CD14-positive monocyte (primary cell): ENCODE measurements at places on chromosomes 2 and 18.
A peak's percentile ranks its signal among the peaks of the same experiment; 100 is the strongest.

DNA sequence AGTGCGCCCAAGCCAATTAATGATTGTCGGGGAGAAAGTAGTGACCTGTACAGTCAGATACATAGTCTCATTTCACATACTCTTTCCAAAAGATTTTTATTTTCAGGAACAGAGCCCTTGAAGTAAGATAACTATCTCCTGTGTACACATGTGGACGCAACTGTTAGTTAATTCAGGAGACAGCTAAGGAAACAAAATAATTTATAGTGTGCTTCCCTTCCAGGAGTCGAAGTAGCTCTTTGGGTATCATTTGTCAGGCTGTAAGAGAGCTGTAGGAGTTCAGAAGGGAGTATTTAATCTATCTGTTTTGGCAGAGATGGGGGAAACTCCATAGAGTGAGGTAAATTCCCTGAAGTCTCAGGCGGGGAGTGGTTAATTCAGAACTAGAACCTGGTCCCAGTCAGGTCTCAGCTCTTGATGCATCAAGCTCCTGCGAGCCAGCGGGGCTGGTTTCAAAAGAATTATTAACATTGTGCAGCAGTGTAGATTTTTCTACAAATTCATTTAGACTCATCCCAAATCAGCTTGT is 63.0 kb downstream of the MAPK4 start:
- no peak for DNase-seq

- DNase-seq = no peak
Observed at GRCh38 chr2:62596061-62596921, 90.3 kb upstream of the TMEM17 start.

DNA sequence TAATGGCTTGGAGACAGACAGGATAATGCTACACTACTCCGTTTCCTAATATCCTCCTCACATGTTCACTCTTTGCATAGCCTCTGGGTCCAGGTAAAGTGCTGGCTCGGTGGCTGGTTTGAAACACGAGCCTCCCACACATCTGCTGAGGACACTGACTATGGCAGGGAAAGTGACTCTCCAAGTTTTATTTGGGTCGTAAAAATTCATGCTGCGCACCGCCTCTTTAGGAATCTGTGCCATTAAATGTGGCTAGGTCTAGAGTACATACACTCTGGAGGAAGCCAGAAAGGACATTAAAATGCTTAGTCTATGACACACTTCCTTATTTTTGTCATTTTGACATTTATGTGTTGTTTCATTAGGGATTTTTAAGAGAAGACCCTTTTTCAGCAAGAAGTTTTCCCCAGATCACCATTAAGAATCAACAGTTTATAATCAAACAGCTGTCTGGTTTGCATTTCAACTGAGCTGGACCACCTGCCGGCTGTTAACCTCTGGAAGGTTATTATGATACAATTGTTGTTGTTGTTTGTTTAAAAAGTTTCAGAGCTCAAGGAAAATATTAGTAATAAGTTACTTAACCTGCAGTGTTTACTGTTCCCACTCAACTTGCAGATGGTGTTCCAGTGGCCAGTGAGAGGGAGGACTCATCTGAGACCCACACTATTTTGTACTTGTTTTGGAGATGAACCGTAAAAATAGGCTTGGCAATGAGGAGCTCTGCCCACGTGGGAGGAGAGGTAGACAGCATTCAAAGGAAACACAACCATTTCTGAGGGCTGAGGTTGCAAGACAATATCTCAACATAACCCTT is 443.3 kb upstream of the MEIS1 start:
- no peak for DNase-seq

GRCh38 chr2:1653956-1654695 is 90.2 kb downstream of the PXDN start:
- no peak for DNase-seq

DNA sequence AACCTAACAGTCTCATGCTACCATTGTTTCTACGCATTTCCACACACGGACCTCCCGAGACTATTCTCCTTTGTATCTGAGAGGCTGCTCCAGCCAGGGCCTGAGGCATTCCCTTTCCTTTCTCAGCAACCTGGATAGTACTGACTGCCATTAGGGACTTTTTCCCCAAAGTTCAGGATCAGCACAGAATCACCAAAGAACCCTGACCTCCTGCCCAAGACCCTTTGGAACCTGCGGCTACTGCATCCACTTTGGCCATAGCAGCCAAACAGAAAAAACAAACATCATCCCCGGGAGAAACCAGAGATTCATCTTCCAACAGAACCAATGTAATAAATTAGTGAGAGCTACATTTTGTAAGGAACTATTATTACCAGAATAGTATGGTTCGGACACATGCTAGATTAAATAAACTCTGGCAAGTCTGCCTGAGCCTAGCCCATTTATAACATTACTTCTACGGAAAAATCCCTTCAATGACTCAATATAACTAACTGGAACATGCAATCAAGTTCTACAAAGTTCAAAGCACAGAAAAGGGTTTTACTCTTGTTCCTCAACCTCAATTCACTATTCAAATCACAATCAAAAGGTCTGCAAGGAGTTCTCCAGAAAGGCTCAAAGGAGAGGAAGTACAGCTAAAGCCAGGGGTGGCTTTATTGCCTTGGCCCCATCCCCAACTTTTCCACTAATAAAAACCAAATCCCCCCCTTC is 51.8 kb downstream of the LPIN2 start:
- peak; percentile 27 for DNase-seq

DNA sequence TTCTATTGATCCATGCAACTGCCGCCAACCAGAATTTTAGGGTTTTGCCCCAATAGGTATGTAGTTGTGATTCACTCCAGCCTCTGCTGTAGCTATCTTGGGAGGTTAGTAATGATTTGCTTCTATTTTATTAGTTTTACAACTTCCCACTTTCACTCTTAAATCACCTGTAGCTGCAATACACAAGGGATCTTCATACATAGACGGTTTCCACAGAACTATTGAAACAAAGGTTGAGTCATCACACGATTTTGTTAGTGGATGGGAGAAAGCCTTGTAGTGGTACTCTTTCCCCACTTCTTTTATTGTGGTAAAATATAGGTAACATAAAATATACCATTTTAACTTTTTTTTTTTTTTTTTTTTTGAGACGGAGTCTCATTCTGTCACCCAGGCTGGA is 104.2 kb upstream of the SPRED2 start:
- DNase-seq = no peak

GRCh38 chr2:12412898-12413305 is 303.8 kb upstream of the TRIB2 start:
- no peak for DNase-seq

DNA sequence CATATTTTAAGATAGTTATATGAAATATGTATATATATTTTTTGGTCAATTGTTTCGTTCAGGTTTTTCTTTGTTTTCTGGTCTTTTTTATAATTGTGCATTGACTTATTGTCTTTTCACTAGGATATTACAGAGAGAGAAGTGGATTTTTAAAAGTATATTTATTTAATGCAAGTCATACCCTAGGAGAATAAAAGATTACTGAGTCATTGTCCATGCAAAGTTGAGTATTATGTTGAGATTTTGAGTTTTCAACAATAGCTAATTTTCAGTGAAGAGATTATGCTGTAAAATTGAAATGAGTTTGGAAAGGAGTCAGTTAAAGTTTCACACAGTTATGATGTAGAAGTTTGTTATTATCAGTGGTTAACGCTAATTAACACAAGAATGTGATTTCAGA is 203.6 kb upstream of the SPRED2 start:
- no peak for DNase-seq

DNA sequence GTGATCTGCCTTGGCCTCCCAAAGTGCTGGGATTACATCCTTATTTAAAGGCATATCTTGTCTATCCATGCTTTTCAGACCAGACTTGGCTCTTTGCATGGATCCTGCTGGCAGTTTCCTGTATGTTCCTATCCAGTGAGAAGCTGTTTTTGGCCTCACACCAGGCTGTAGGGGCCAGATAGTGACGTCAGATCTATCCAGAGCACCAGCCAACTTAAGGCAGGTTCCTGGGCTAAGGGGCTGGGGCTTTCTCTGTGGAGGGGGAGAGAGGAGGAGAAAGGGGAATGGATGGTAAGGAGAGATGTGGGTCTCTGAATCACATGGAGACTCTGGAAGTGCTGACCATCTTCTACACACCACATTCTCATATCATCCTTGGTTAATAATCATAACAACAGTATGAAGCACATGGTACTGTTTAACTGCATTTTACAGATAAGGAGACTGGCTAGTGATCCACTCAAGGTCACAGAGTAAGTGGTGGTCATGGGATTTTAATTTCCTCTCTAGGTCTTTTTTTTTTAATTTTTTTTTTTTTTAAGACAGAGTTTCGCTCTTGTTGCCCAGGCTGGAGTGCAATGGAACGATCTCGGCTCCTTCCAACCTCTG is 2.0 kb upstream of the FAM117B start:
- no peak for DNase-seq

DNA sequence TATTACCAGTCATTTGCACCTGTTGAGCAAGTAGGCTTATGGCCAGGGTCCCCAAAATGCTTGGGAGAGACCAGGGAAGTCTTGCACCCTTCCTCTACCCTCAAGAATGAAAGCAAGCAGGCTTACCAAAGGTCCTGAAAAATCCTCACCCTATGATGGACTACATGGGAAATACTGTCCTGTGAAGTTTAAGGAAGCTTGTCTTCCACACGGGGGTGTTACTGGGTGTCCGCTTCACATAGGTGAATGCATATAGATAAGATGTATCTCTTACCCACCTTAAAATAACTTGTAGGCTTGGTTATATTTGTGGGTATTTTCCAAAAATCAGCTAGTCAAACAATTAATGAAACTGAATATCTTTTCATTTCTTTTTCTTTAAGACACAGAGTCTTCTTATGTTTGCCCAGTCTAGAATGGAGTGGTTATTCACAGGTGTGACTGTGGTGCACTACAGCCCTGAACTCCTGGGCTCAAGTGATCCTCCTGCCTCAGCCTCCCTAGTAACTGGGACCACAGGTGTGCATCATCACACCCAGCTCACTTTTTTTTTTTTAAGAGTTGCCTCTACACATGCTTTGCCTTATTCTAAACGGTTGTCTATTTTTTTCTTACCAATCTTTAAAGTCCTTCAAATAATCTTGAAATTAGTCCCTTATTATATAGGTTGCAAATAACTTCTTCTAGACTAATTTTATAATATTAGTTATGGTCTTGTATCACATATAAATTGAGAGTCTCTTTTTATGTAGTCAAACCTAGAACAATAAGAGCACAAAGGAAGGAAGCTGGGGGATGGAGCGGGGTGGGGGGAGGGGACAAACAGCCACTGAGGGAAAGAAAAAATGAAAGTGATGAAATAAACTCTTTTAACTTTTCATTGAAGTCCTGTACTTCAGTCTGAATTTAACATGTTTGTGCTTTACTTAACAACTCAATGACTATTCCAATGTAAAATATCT is 49.0 kb downstream of the CERKL start:
- DNase-seq = no peak

GRCh38 chr2:226839951-226840350 is 4.1 kb downstream of the RHBDD1 start:
- DNase-seq = no peak

GRCh38 chr18:44824884-44825283 is 144.2 kb downstream of the SETBP1 start:
- no peak for DNase-seq

- DNase-seq = no peak
Observed at GRCh38 chr18:8586941-8587340, 22.3 kb upstream of the RAB12 start.

GRCh38 chr2:142983174-142983573 is 105.7 kb downstream of the KYNU start:
- no peak for DNase-seq

- no peak for DNase-seq
Observed at GRCh38 chr2:188890755-188891154, 83.4 kb upstream of the COL3A1 start.

GRCh38 chr2:120206022-120206581 is 17.1 kb downstream of the TMEM185B start:
- DNase-seq = no peak

DNA sequence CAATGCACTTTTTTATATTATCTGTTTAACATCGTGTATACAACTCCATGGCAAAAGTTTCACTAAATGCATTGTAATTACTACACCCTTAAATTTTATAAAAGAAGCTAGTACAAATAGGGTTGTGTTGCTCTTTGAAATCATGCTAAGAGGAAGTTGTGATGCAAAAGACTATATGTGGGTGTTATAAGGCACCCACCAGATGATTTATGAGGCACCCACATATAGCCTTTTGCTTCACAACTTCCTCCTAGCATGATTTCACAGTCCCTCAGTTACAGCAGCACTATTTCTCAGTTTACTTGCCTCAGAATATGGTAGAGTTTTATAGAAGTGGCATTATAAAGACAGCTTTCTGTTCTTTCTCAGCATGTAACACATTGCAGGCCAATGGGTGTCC is 277.3 kb upstream of the DOK6 start:
- DNase-seq = no peak

GRCh38 chr2:164655750-164656149 is 34.5 kb upstream of the GRB14 start:
- no peak for DNase-seq

DNA sequence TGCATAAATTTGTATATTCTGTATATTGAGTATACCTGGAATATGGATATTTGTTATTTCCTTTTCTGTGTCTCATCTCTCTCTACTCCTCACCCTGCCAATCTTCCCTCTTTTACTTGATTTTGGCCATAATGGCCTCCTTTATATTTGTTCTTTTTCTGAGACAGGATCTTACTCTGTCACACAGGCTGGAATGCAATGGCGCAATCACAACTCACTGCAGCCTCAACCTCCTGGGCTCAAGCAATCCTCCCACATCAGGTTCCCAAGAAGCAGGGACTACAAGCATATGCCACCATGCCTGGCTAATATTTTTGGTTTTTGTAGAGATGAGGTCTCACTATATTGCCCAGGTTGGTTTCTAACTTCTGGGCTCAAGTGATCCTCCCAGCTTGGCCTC is 30.5 kb downstream of the PREPL start:
- no peak for DNase-seq

DNA sequence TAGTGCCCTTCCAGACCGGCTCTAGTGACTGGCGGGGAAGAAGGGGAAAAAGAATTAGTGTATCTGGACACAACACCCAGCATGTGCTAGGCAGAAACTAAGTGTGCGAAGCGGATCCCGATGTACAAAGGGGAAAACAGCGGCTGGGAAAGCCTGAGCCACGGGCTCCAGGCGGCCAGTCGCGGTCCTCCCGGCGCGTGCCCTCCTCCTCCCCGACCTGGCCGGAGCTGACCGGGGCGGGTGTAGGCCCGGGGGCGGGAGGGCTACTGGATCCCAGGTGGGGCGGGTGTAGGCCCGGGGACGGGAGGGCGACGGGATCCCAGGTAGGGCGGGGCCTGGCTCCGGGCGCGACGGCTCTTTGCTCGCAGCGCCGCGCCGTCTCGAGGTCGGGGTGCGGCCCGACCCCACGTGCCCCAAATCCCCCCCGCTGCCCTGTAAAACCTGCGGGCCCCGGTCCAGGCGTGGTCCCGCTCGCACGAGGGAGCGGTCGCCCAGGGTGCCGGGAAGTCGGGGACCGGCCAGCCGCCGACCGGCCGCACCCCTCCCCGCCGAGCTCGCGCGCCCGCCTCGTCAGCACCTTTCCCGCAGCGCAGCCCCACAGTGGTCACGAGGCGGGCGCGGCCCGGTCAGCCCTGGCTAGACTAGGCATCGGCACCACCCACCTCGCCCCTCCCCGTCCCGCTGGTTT is 48.8 kb downstream of the C2orf42 start:
- no peak for DNase-seq

- DNase-seq = no peak
Observed at GRCh38 chr2:217952409-217952808, 50.4 kb downstream of the TNS1 start.
